ENCODE measurements at places on chromosomes 3 and 15.

DNA sequence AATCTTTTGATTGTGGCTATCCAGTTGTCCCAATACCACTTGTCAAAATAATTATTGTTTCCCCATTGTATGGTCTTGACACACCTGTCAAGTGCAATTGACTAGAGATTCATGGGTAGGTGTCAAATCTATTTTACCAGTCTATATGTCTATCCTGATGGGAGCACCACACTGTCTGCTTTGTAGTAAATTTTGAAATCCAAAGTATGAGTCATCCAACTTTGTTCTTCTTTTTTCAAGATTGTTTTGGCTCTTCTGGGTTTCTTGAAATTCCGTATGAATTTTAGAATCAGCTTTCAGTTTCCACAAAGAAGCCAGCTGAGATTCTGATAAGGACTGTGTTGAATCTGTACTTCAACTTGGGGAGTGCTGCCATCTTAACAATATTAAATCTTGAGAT is 71.9 kb downstream of the CSNK1G1 start:
- no peak for DNase-seq

GRCh38 chr3:146680617-146681016 is 75.5 kb upstream of the PLSCR5 start:
- DNase-seq: no peak

DNA sequence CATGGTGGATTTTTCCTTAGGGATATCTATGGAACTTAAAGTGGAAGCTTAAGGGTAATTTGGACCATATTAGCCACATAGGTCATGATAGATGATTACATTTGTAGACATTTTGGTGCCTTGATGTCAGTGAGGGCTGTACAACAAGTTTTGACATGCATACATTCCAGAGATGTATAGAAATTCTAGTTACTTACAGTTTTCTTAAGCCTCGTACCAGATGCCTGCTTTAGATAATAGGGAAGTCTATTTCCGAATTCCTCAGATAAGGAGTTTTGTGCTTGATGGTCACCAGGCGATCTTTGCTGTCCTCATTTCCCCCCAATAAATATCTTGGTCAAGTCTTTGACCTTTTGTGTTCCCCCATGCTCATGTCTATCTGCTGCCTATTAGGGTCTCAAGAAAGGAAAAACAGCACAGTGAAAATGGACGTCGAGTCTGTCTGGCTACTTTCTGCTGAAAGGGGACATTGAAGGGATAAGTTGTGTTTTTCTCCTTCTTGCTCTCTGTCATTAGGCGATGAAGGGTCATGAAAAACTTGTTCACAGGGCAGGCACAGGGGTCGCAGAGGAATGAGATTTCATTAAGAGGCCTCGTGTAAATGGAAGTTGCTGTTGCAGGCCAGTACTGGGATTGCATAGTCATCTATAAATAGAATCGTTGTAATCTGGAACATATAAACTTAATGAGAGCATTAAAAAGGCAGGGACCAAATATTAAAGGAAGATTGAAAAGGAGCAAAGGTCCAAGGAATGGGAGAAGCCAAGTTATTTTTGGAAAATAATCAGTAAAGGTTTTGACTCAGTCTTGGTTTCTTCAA is 20.0 kb upstream of the SENP7 start:
- DNase-seq: no peak

DNA sequence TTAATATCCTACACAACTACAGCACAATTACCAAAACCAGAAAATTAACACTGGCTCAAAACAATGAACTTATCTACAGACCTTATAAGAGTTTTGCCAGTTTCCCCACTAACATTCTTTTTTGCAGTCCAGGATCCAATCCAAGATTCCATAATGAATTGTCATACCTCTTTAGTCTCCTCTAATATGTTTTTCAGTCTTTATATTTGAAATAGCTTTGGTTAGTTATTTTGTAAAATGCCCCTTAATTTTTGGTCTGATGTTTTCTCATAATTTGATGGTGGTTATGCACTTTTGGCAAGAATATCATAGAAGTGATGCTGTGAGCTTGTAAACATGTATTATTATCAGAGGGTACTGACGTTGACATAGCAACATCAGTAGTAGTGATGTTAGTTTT is 124.3 kb downstream of the ISL2 start:
- no peak for DNase-seq

DNA sequence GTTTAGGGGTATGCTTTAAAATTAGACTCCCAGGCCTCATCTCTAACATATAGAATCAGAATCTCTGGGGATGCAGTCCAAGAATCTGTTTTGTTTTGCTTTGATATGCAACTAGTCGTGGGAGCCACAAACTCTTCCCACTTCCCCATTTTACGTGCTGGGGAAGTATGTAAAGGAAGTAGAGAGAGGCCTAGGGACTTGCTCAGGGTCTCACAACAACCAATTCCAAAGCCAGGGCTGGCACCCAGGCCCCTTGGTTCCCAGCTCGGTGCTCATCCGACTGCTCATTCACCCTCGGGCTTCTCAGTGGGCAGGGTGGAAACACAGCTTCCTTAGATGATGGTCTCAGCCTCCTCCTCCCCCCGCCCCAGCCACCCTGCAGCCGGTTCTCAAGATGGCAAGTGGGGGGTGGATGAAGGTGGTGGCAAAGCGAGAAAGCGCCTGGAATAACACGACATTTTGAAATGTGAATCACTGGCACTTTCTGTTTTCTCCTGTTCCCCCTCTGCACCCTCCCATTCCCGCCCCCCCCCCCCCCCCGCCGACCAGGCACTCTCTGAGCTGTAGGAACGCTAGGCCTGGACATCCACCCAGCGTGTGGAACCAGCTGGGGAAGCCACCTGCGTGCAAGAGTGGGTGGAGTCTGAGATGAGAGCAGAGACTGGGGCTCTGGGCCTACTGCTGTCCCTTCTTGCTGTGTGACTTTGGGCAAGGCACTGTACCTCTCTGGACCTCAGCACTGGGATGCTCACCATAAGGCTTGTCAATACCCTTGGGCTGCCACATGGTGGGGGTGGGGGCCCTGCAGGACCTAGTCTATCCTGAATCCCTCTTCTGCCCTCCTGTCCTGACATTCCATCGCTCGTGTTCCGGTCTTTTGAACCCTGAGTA is 214.5 kb downstream of the RPLP1 start:
- DNase-seq: peak; percentile 5

DNA sequence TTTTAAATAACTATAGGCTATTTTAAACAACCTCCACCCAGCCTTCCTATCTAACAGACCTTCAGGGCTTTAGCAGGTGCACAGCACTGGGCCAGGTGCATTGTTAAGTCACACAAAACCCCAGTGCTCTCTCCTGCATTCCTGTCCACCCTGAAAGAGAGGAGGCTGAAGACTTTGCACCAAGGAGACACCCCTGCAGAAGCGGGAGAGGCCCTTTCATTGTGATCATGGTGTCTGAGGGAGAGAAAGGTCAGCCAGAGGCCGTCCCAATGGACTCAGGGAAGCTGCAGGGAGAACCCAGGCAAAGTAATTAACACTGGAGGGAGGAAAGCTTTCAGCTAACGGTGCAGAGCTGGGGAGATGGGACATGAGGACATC is 5.2 kb downstream of the LRIG1 start:
- no peak for DNase-seq
